Heart right ventricle (tissue), 16 donors: ENCODE measurements at places on chromosomes 1 and 21.
A peak's percentile ranks its signal among the peaks of the same experiment; 100 is the strongest.

DNA sequence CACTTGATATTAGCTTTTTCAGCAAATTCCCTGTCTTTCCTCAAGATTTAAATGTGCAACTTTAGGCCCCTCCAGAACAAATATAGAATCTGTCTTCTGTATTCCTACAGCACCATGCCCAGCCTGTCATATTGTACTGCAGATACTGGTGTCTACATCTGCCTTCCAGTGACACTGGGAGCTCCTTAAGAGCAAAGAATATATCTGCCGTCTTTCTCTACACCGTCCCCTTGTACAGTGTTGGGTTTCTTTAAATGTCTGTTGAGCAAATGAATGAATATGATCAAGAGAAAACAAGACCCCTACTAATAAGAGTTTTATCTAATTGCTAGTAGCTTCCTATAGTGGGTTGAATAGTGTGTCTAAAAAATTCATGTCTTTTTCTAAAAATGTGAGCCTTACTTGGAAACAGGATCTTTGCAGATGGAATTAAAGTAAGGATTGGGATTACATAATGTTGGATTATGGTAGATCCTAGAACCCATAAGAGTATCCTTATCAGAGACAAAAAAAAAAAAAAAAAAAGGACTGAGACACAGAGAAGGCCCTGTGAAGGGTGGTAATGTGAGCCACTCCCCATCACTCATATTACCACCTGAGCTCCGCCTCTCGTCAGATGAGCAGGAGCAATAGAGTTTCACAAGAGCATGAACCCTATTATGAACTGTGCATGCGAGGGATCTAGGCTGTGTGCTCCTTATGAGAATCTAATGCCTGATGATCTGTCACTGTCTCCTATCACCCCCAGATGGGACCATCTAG is 128.6 kb downstream of the FAF1 start:
- DNase-seq, result no peak

- no peak for DNase-seq
Observed at GRCh38 chr1:84876353-84876752, 16.7 kb downstream of the LPAR3 start.

- DNase-seq, result no peak
Observed at GRCh38 chr1:234118911-234119310, 214.4 kb downstream of the SLC35F3 start.

DNA sequence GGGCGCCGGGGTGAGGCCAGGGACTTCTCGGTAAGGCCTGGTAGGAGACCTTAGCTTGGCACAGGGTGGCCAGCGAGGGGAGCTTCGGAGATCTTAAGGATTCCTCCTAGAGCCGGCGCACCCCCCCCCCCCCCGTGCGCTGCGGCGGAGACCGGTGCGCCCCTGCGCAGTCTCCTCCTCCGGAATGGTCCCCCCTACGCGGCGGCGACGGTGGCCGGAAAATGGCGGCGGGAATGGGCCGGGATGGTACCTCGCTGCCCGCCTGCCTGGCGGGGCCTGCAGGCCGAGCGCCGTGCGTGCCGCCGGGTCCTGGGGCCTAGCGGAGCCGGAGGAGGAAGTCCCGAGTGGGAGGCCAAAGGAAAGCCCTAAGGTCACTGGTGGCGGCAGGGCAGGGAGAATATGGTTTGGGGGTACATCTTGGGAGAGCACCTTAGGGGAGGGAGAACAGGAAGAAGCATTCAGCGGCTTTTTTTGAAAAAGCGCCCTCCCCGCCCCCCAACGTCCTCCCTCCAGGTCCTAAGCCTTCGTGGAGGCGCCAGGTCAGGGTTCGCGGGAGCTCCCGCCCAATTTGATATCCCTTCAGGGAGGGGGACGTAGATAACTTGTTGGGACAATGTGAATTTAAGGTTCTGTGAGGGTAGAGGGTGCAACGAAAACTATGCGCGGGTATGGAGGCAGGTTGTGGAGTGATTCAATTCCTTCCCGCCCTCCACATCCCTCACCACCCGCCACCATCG is 429 bp downstream of the SRRM1 start:
- peak; percentile 35 for DNase-seq

- no peak for DNase-seq
Observed at GRCh38 chr1:110223581-110223980, 13.5 kb downstream of the KCNC4 start.

DNA sequence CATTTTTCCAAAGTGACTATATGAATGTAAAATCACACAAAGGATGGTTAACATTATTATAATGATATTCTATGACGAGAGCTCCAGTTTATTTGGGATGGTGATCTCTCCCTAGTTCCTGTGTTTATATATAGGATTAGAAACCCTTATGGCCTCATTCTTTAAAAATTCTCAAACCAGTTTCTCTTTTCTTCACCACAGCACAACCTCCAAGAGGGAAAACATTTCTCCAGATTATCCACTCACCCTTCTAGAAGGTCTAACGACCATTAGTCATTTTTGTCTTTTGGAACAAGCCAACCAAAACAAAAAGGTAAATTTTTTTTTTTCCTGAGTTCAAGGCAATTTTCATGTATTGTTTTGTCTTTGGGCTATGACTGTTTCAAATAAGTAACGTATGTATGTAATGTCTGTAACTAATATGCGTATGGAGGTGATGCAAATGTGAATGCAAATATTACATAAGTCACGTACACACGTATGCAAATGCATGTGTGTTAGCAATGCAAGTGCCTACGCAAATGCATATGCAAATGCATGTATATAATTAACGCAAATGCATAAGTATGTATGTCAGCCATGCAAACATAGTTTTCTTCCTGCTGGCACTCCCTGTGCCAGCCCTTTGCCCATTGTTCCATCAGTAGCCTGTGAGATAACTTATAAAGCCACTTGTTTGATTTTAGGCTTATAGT is 72.5 kb upstream of the MORC3 start:
- DNase-seq, result no peak

DNA sequence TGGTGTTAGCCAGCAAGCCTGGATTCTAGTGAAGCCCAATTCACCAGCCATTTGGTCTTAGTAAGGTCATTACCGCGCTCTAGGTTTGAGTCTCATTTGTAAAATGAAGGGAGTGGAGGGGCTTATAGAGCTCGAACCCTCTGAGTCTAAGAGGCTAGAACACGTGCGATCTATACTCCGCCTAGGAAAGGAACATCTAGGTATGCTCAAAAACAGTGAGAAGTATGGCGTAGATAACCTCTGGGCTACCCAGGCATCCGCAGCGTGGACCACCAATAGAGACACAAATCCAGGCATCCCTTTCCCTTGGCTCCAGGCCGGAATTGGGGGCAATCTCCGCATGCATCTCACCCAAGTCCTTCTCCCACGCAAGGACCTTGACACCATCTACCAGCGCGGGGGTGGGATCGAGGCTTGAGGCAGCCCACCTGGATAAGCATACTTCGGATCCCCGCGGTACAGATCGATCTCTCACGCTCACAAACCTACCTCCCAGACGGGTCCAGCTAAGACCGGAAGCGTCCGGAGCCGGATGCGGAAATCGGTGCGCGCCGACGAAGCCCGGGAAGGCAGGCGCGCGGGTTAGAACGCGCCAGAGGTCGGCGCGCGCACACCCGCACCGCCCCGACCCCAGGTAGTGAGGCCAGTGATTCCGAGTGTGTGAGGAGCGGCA is at the start of gene METTL25B:
Gene METTL25B (plus strand): TSS at position 544 of the 673 bp plus-strand sequence. CDS start 636 bp downstream, outside the sequence.
- DNase-seq, result peak; percentile 76

- no peak for DNase-seq
Observed at GRCh38 chr1:21620496-21620895, 48.7 kb downstream of the RAP1GAP start.

DNA sequence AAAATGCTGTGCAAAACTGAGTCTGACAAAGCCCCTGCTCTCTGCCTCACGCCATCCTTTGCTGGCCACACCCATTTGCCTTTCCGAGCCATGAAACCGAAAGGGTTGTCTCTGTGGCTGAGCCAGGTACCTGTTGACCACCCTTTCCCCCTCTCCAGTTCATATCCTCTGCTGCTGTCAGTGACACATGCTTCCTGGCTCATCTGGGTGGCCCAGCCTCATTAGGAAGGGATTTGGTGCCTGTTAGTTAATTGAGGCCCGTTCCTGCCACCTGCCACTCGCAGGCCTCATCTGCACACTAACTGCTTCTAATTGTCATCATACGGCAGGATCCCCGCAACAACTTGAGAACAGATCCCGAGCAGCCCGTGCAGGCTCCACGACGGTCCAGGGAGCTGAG is 79.2 kb downstream of the OLIG1 start:
- no peak for DNase-seq

DNA sequence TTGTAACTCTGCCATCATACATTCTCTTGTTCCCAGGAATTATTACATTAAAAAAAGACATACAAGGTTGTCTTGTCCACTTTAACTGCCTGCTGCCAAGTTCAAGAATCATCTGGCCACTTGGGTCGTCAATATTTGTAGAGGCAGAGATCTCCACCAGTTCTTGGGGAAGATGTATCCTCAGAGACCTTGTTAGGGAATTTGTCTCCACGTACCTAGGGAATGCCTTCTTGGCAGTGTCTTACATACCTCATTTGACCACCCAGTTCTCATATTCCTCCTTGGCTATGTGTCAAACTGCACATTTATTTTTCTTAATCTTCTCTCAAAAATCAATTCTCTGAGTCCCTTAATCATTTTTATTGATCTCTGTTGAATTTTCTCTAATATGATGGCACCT is 266.0 kb downstream of the SPATA17 start:
- no peak for DNase-seq

- DNase-seq, result peak; percentile 77
Observed at GRCh38 chr21:46097336-46098293, at the start of gene COL6A2. Gene COL6A2 (plus strand): TSS chr21:46098112.

GRCh38 chr1:200337410-200337809 is 72.4 kb downstream of the ZNF281 start:
- no peak for DNase-seq

DNA sequence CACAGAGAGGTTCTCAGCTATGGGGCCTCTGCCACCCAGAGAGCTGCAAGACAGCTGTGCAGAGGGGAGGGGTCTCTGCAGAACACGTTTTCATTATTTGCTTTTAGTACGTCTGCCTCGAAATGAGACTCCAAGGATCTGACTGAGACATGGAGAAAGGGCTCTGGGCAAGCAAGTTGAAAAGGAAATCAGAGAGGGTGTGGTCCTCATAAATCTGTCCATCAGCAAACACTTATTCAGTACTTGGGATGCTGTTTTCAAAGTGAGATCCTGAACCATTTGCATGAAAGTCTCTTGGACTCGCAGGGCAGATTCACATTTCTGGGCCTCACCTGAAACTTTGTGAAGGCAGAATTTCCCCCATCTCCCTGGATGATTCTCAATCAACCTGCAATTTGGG is 197.4 kb upstream of the GALNT2 start:
- no peak for DNase-seq

- no peak for DNase-seq
Observed at GRCh38 chr1:207812778-207813511, 61.1 kb downstream of the CD46 start.

DNA sequence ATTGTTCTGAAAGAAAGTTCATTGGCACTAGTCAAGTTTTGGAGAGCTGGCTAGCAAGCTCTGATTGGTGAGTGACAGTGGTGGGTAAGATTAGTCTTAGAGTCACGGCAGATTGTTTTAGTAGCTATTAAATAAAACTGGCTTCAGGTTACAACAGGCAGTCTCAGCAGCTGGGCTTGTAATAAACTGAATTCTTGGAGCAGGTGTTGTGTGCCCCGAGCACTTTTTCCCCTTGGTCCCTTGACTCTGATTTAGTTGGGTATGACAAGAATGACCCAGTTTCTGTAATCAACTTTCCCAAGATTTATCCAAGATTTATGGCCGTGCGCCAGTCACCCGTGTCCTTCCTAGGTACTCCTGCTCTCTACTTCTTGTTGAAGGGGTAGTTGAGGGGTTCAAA is 40.2 kb downstream of the TBCE start:
- DNase-seq, result no peak

DNA sequence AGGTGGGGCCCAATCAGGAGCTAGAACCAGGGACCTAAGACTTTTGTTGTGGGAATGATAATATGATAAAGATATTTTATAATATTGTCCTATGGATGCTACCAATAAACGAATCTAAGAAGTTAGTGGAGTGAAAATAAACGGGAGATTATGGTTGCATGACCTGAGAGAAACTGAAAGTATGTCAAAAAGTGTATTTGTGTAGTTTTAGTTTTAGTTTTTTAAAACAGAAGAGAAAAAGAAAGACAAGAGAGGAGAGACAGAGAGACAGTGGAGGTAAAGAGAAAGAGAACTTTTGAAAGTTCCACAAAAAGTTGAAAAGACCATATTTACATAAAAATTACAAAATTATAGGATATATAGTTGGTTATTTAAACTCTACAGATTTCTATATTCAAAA is 64.1 kb upstream of the TMPRSS15 start:
- no peak for DNase-seq
